ENCODE measurements at places on chromosomes 6 and 20. TPM values are rescaled to one million over a fixed set of nuclear protein-coding genes. Genes with fewer than 3 reads are reported as not detected.

The PNPLA1 gene
- not detected for total RNA-seq

The COL9A1 gene
- total RNA-seq, result not detected

The GLP1R gene
- not detected for total RNA-seq

The RBM24 gene
- 5.5 TPM for total RNA-seq

The LY6G6D gene
- not detected for total RNA-seq

The PACSIN1 gene
- total RNA-seq, result not detected

The ITPR3 gene
- total RNA-seq, result 66.6 TPM

The SLC39A7 gene
- 143 TPM for total RNA-seq

Measured in glomerular endothelial cell (primary cell).